ENCODE measurements at places on chromosomes 5 and 9.

DNA sequence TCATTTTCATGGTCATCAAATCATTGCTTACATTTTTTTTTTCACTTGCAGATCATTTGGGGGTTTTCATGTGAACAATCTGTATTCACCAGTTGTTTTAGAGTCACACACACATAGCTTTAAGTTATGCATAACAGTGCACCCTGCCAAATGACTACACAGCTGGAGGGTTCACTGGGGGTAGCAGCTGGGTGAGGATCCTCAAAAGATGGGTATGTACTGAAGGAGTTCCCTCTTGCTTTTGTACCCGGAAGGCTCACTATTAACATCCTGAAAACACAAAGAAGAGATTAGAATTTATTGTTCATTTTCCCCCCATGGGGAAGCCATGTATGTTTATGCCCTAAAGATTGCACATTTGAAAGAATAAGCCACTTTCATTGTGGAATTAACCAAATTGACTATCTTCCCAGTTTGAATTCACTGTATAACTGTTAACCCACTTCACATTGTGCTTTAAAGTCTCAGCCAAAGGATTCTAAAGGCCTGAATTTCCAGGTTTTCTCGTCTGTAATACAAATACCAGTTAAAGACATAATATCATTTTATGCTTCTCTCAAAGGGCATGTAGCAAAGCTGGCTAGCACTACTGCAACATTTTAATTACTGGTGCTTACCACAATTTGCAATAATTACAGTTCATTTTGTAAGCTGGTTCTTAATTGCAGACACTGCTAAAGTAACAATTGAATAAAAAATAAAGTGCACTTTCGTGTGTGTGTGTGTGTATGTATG lies 466.4 kb upstream of the MEF2C start:
- no peak for DNase-seq

DNA sequence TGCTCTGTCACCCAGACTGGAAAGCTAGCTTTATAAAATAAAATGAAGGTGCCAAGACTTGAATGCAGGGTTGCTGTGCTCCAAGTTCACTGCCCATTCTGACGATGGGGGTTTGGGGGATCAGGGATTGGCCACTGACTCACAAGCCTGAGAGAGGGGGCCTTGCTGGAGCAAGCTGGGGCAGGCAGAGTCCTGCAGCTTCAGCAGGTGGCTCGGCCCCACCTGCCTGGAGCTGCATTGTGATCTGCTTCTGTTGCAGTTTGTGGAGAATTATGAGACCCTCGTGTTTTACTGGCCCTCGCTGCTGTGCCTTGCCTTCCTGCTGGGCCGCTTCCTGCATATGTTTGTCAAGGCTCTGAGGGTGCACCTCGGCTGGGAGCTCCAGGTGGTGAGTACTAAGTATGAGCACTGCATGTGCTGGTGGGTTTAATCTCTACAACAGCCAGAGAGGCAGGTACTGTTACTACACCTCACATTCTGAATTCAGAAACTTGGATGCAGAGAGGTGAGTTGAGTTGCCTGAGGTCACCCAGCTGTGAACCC lies 31.1 kb upstream of the CCDC180 start:
- no peak for DNase-seq

DNA sequence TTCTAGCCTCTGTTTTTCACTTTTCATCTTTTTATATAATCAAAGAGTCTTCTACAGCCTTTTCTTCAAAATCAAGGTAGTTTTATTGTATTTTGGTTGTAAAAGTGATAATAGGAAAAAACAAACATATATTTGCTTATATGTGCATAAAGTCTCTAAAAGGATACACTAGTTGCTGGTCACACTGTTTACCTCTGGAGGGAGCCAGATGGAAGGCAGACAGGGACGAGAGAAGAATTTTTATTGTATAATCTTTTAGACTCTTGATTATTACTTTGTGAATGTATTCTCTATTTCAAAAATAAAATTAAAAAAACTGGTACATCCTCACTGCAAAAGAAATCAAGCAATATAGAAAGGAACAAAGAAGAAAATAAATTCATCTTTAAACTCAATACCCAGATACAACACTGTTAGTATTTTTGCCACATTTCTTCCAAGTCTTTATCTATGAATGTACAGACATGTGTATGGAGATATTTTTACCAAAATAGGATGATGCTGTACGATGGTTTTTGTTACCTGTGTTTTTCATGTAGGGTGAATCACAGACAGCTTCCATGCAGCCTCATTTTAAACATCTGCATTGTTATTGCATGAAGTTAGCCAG lies 6.1 kb upstream of the RNF183 start:
- DNase-seq, result peak; percentile 45

DNA sequence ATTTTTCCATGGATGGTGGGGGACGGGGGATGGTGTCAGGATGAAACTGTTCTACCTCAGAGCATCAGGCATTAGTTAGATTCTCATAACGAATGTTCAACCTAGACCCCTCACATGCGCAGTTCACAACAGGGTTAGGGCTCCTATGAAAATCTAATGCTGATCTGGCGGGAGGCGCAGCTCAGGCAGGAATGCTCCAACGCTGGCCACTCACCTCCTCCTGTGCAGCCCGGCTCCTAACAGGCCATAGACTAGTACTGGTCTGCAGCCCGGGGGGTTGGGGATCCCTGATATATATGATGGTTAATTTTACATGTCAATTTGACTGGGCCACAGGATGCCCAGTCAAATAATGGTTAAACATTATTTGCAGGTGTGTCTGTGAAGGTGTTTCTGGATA lies 199.0 kb upstream of the NR4A3 start:
- DNase-seq, result no peak

GRCh38 chr5:66363097-66363496 lies 219.0 kb downstream of the SREK1 start:
- DNase-seq, result no peak

- no peak for DNase-seq
Observed at GRCh38 chr9:125119643-125120286, 23.6 kb downstream of the SCAI start.

- DNase-seq, result no peak
Observed at GRCh38 chr5:148353634-148354033, 18.3 kb downstream of the SPINK9 start.

DNA sequence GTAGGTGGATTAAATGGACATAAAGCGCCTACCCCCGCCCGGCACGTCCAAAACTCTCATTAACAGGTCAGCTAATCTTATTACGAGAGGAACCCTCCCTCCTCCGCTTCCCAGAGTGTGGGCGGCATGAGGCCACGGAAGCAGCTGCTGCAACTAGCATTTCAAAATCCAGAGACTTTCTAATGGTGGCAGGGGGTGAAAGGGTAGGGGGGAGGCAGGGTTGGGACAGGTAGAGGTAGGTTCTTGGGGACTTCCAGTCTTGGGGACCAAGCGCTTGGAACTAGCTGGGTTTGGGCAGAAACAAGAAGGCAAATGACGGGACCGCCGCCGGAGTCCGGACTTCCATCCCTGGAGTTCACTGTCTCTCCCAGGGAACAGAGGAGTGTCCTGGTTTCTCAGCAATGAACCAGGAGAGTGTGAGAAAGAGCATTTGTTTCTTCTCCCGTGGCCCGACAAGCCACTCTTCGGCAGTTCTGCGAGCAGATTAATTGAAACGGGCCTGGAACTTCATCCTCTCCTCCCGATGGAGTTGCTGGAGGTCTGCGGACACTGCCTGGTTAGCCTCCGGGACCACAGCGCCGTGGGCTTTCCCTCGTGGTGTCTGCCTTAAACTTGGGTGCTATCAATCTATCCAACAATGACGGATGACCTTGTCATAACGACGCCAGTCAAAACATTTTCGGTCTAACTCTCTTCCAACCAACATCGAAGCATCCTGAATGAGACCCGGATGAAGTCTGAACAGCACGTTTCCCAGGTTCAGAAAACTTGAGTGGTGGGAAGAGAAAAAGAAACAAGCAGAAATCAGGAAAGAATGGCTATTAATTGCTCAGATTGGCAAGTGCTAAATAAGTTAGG lies 1.6 kb upstream of the PRDM6 start:
- no peak for DNase-seq

DNA sequence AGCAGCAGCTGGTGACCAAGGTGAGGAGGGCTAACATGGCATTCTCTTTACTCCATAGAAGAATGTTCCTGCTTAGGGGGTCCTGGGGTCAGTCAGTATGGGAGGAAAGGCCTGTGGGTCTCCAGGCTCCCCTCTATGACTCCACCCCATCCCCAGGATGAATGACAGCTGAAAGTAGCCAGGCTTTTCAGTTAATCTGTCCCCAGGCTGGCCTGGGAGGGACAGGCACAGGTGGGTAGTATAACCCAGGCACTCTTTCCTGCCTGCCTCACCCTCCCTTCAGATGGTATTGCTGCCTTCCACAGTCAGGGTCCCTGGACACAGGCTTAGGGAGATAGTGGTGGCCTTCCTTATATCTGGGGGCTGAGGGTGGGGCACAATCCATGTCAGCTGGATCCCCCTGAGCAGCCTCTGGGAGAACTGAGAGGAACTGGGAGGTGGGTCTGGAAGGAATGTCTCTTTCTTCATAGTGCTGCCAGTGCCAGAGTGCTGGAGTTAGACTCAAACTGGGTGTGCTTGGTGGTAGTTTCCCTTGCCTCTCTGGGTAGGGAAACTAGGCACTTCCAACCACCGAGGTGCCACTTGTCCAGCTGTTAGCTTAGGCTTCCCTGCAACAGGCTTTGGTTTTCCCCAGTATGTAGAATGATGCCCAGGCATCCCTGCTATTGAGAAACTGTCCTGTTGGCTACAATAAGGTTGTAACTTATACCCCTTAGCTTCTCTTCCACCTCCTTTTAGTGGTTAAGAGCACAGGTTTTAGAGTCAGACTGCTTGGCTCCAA lies 27.8 kb downstream of the LARP1 start:
- DNase-seq, result no peak

DNA sequence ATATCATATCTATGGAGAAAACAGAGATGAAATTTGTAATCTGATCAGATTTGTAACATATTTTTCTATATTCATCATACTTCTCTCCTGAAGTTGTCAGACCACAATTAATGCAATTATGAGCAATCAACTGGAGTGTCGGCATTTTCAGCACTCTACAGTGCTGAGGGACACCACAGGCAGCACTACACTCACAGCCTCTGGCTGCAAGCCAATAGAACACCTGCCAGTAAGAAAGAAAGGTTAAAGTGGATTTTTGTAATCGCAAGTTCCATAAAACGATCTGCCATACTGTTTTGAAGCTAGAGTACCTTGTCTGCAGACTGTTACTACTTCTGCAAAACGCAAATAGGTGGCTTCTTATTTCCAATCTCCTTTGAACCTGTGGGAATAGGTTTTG lies 147.6 kb downstream of the ADAMTS6 start:
- DNase-seq, result no peak

- no peak for DNase-seq
Observed at GRCh38 chr9:557601-558201, 283.8 kb upstream of the DMRT1 start.

DNA sequence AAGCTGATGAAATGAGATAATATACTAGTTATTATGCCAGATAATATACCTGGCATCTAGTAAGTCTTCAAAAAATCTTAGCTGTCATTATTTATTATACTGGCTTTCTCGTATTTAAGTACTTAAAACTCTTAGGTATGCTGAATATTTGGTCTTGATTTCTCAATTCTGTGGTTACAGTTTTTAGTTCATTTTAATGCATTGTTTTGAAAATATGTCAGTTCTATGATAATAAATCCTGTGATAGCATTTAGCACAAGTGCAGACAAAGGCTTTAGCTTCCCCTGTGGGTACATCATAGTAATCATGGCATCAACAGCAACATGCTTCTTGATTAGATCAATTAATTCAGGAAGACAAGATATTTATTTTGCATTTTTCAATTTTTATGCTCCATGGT lies 133.0 kb downstream of the SMC2 start:
- DNase-seq, result no peak

DNA sequence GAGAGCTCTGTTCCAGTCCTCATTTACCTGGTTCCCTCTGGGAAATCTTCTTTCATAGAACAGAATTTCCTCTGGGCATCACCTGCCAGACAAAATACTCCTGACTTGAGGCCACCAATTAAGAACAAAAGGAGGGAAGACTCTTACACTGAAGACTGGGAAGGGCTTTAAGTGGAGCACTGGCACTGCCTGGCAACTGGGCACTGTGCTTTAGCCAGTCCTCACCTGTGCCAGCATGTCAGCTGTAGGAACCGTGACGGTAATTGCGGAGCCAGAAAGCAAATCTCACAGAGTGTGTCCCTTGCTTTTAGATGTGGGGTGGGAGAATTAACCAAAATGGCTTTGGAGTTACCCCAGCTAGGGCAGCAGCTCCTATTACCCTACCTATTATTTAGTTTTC lies 40.6 kb downstream of the FAM219A start:
- no peak for DNase-seq

- DNase-seq, result no peak
Observed at GRCh38 chr5:10912435-10912834, 151.4 kb upstream of the DAP start.

- no peak for DNase-seq
Observed at GRCh38 chr5:154493274-154493673, 15.2 kb upstream of the HAND1 start.

GRCh38 chr5:62259699-62260250 lies 46.2 kb upstream of the KIF2A start:
- DNase-seq, result no peak

DNA sequence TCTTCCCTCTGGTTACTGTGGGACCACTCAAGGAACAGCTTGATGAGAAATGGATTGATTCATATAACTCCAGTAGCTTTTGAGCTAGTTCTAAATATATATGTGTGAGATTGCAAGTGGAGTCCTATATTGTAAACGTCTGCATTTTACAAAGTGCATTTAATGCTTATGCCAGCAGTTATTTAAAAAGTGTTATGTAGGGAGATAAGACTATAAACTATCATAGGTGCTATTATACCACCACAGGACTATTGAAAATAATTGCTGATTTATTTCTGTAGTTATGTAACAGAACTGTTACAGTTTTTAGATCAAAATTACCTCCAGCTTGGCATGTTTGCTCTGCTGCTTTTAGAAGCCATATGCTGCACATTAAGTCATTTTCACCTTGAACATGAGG lies 36.2 kb downstream of the PTCD2 start:
- DNase-seq, result no peak

DNA sequence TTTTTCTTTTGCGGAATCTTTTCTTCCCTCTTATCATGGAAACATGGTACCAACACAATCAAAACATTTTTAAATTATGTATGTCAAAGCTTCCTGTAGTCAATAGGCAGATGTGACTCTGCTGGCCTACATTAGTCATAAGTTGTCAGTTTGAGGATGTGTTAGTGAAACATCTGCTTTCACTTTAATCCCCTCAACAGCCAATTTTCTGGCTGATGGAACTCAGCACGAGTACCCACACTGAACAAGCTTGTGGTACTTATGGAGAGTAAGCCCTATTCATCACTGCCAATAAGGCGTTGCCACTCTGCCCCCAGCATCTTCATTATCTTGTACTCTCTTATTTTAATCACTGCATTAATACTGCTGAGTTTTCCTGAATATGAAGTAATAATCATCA lies 1034.4 kb downstream of the CDH9 start:
- DNase-seq, result no peak

DNA sequence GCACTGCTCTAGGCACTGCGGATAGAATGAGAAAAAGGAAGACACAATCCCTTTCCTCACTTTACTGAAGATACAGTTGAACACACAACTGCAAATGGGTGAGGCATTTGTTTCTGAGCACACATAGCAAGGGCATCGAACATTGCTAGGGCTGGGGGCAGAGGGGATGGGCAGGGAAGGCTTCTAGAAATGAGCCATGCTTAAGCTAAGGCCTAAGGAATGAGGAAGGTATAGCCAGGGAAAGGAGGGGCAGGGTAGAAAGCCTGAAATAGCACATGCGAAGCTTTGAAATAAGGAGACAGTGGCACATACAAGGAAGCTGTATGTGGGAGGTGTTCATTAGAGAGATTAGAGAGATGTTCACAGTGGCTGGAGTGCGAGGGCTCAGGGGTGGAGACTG lies 92.7 kb downstream of the KIF4B start:
- no peak for DNase-seq

- DNase-seq, result no peak
Observed at GRCh38 chr5:149387081-149387631, 8.1 kb upstream of the IL17B start.

All from CD4-positive, alpha-beta T cell treated with Interleukin-4 for 4 hours (primary cell).